ENCODE measurements at places on chromosomes 3 and 15.

- DNase-seq = no peak
Observed at GRCh38 chr3:56458496-56459103, 9.7 kb downstream of the ERC2 start.

DNA sequence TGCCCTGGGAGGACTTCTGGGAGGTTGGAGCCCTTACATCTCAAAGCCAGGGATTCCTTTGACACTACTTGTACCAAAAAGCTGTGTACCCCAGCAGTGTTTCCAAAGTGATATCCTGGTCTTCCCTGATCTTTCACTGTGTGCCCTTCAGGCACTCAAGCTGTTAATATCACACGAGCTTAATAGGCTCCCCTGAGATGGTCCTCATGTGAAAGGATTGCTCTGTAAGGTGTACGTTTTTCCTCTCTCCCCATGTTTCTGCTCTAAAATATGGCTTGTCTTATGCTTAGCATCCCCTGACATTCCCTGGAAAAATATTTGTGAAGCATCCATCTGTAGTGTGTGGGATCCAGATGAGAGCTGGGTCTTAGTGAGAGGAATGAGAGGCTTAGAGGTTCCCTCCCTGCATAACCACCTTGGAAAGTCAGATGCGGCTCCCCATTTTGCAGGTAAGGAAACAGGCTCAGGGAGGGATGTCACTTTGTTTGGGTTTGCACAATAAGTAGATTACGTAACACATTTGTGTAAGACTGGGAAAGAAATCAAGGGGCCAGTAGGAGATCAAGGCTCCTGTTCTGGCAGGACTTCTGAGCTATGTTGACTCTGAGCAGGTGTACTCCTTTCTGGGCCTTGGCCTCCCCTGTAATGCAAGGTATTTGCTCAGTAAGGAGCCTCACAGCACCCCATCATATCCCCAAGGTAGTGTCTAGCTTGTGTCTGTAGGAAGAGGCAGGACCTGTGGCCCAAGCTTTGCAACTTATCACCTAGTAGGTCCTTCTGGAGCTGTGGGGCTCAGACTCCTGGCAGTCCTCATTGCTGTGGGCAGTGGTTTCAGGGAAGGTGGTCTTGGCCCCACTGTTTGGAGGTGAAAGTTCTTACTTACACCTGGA lies 667 bp upstream of the ACOX2 start:
- DNase-seq = no peak

- no peak for DNase-seq
Observed at GRCh38 chr3:15812183-15812582, 14.4 kb upstream of the ANKRD28 start.

DNA sequence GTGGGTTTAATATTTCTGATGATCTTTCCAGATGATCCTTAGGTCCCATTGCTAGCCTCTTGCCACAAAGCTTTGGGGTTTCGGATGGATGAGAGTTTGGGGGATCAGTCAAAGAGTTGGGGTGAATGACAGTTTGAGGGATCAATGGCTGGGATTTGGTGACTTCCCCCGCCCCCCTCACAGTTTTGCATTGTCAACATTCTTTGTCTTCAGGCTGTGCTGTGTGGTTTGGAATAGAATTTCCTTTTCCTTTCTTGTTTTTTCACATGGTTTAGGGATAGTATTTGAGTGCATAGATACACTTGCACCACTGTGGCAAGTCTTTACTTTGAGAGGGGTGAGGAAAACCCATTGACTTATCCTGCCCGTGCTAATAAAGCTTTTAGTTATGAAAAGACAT lies 14.3 kb downstream of the MEF2A start:
- no peak for DNase-seq

DNA sequence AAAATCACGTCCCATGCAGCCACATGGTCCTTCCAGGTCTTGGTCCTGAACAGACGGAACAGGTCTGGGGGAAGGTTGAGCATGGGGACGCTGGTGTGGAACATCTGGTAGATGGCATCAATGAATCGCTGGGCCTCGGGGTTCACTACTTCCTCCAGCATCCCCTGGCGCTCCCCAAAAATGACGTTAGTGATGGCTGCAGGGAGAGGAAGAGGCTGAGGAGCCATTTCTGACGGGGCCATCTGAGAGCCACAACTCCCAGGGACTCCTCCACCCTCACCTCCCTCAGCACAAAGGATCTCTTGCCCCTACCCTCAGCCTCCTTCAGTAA lies 23.7 kb downstream of the CYP11A1 start:
- DNase-seq = no peak

- no peak for DNase-seq
Observed at GRCh38 chr3:113245761-113246161, 34.4 kb downstream of the BOC start.

- no peak for DNase-seq
Observed at GRCh38 chr3:51696954-51697353, 9.9 kb upstream of the GRM2 start.

- DNase-seq = peak; percentile 15
Observed at GRCh38 chr3:136899622-136900158, 37.7 kb downstream of the NCK1 start.

GRCh38 chr3:81726735-81727134 lies 34.7 kb downstream of the GBE1 start:
- DNase-seq = no peak

DNA sequence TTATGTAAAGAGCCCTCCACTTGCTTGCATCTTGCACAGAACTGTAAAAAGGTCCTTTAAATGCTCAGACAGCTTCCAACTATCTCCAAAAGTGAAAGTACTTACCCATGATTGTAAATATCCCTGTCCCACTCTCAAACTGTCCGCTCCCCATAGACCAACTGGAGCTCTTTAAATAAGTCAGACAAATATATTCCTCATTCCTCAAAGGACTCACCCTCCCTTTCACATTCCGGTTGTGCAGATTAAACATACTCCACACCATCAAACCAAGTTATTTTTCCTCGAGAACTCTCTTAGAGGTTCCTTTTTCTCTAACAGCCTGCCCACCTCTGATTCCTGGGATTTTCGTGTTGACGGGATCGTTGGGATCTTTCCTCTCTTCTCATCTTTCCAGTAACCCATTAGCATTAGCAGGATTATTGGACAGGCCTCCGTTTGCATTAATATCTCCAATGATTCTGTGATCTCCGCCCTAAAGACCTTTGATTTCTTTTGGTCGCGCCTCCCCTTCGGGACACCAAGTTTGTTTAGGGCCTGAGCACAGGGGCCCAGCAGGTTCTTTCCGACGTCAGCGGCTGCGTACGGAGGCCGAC lies 763 bp downstream of the GOLGB1 start:
- DNase-seq = peak; percentile 68
